Dorsolateral prefrontal cortex (tissue), 122 donors: ENCODE measurements at places on chromosomes 16 and 17.

DNA sequence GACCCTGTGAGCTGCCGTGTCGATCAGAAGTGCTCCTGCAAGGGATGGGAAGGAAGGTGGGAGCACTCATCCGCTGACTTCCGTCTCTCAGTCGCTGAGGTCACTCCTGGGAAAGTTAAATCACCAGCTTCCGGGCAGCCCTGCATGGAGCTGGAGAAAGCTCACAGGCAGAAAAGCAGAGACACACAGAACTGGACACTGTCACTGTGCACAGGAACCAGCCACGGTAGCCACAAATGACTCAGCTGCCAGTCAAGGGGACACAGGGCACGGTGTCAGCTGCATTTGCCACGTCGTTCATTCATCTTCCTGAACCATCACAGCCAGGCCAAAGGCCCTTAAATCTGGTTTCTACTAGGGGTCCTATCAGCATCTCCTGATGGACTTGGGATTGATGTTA, 226.4 kb upstream of the PSMD7 start:
- no peak for DNase-seq

DNA sequence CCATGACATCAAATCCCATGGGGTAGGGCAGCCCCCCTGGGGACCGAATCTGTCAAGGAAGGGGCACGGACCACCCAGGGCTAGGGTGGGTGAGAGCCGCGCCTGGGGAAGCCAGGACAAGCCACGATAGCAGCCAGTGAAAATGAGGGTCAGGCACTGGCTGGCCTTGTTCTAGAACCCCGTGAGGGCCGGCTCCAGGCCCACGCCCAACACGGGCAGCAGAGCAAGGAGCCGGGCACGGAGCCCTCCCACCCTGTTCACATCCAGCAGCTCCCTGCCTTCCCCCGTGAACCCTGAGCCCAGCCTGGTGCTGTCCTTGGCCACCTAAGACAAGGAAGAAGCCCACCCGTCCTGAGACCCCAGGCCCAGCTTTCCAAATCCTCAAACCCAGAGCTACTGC, 256.7 kb downstream of the PARN start:
- DNase-seq, result no peak

GRCh38 chr16:64317601-64318000, 804.3 kb downstream of the CDH11 start:
- no peak for DNase-seq

GRCh38 chr16:6949240-6949639, 383.4 kb upstream of the RBFOX1 start:
- no peak for DNase-seq

DNA sequence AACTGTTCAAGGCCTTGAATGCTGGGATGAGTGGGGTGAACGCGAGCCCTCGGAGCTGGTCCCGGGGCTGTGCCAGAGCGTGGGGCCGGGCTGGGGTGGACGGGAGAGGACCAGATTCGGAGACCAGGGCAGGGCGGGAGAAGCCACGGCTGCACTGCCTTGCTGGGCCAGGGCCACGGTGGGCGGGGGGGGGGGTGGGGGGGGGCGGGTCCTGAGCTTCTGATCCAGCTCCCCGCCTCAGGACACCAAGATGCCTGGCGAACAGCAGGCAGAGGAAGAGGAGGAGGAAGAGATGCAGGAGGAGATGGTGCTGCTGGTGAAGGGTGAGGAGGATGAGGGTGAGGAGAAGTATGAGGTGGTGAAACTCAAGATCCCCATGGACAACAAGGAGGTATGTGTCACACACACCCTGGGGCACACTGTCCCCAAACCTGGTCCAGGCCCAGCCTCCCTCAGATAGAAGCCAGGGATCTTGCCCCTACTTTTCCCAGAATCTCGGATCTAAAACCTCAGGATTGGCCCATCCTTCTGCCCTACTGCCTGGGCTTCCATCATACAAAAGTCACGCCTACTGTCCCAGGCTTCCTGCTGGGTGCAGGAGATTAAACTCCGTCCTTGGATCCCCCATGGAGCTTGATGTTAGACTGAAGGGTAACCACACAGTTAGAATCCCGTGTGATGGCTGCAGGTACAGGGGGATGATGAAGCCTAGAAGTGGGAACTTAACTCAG, 563 bp downstream of the ZNF771 start:
- no peak for DNase-seq

GRCh38 chr16:51648526-51648925, 497.5 kb upstream of the SALL1 start:
- no peak for DNase-seq

DNA sequence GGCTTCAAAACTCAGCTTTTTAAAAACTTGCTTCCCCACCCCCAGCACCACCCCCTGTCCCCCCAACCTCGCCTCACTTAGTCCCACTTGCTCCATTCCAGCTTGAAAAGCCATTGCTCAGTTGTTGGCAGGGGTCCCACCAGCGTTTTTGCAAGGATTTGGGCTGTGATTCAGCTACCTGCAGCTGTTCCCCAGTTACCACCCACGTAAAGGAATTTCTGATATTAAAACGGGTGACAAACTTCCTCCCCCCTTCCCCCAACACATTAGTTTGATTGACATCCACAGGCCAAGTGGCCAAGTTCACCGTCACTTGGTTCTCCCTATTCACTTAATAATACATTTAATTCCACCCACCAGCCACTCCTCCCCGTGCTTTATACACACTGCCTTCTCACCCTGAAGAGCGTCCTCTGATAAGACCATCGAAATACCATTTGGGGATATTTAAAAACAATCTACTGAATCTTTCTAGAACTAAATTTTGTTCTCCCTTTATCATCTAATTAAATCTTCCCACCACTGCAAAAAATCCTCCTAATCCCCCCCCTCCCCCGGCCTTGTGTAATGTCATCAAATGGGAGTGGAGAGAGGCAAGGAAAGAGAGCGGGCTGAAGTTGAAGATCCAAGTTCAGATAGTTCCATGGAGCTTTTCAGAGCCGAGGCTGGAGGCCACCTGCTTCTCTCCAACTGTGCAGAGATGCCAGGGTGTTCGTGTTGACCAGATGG, 55.1 kb downstream of the SOX9 start:
- no peak for DNase-seq

GRCh38 chr16:64841071-64841470, 280.8 kb downstream of the CDH11 start:
- DNase-seq, result no peak

DNA sequence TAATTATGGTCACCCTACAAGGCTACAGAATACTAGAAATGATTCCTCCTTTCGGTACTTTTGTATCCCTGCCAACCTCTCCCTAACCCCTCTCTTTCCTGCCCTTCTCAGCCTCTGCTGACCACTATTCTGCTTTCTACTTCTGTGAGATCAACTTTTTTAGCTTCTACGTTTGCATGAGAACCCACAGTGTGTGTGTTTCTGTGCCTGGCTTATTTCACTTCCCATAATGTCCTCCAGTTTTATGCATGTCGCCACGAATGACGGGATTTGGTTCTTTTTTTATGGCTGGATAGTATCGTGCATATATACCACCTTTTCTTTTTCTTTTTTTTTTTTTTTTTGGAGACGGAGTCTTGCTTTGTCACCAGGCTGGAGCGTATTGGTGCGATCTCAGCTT, 92.1 kb downstream of the RAP1GAP2 start:
- no peak for DNase-seq

DNA sequence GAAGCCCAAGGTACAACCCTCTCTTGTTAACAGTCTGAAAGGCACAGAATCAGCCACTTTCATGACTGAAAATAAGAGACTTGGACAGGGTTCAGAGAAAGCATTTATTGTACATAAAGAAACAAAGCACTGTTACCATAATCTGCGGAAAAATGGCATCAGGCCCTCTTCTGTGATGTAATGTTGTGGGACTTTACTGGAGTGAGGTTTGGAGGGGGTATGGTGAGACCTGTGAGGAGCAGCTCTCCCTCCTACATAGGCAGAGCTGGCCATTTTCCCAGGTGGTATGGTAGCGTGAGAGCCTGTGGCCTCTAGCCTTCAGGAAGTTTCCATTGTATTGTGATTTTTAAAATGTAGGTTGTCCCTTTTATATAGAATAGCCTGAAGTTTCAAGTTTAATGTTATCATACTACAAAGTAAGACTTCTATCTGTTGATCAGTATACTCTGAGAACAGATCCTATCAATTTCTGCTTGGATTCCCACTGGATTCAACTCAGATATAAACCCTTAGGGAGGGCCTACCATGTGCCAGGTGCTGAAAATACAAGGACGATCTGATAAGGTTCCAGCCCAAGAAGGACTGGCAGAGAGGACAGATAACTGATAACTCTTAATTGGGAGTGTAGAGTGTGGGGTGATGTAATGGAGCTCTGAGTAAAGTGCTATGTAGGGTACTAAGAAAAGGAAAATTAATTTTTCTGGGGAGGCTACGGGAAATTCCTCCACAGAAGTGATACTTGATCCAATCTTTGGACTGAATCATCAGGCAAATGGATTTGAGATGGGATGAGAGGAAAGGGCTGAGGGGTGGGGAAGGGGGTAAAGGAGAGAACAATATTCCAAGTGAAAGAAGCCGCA, 4.1 kb upstream of the YPEL2 start:
- no peak for DNase-seq

GRCh38 chr17:11082559-11082958, 158.5 kb upstream of the SHISA6 start:
- DNase-seq, result no peak
